CD8-positive, alpha-beta T cell (primary cell): ENCODE measurements at places on chromosomes 4 and X. TPM values are rescaled to one million over a fixed set of nuclear protein-coding genes. Genes with fewer than 3 reads are reported as not detected.

DNA sequence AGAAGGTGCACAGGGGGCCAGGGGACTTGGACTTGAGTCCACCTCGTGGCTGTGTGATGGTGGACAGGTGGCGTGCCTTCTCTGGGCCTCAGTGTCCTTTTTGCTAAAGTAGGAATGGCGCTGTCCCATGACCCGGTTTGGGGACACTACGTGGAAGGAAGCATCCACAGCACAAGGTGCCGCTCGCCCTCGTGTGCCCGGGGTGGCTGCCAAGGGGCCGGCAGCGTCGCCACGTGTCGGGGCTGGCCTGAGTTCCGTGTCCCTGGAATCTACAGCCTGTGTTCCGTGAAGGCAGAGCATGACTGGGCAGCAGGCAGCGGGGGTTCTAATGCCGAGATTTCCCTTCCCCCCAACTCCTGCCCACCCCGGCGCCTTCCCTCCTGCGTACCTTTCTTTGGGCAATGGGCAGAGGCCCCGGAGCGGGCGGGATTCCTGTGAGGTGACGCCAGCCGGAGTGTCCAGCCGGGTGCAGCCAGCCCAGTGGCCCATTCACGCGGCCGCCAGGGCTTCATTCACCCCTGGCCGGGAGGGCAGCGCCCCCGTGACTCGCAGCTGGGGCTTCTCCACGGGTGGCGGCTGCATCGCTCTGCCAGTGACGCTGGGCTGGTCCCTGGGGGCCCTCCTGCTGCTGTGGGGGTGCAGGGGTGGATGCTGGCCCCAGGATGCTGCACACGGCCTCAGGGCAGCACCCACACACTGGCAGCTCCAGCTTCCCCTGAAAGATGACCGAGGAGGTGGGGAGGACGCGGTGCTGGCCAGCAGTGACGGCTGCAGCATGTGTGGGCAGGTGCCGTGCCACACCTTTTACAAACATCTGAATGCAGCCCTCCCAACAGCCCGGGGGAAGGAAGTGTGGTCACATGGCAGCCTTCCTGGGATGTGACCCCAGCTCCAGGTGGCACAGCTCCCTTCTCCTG, 21.2 kb downstream of the DOK7 start:
- DNase-seq: peak; percentile 45

DNA sequence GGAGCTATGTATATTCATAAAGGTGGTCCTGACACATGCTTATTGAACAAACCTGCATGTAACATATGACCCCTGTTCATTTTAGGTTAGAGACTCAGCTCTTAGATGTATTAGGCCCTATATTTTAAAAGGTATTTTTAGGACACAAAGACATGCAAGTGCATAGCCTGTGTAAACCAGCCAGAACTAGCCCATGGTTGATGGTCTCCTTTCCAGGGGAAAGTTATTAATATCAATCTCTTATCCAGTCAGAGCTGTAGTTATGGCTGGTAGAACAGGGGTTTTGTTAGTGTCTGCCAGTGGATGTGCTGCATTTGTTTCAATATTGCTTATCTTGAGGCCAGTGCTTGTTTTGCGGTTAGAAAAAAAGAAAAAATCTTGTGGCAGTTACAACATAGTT, 488.6 kb downstream of the KCTD8 start:
- DNase-seq: no peak

GRCh38 chr4:1463088-1463926, 57.1 kb upstream of the NKX1-1 start:
- DNase-seq: no peak

GRCh38 chrX:50471390-50471789, 765 bp upstream of the DGKK start:
- DNase-seq: no peak

- DNase-seq: no peak
Measured at GRCh38 chr4:106038012-106038411, 142.7 kb downstream of the NPNT start.

DNA sequence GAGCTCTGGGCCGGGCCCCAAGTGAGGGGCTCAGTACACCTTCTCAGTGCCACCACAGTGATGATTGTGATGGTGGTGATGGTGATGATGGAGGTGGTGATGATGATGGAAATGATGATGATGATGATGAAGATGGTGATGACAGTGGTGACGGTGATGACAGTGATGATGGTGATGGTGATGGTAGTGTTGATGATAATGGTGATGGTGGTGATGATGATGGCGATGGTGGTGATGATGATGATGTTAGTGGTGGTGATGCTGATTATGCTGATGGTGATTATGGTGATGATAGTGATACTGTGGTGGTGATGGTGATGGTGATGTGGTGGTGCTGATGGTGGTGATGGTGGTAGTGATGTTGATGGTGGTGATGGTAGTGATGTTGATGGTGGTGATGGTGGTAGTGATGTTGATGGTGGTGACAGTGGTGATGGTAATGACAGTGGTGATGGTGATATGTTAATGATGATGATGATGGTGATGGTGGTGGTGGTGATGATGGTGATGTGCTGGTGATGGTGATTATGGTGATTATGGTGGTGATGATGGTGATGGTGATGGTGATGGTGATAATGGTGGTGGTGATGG, 29.9 kb downstream of the HMX1 start:
- DNase-seq: no peak

- DNase-seq: no peak
Measured at GRCh38 chr4:87019898-87020297, 85.1 kb downstream of the AFF1 start.

DNA sequence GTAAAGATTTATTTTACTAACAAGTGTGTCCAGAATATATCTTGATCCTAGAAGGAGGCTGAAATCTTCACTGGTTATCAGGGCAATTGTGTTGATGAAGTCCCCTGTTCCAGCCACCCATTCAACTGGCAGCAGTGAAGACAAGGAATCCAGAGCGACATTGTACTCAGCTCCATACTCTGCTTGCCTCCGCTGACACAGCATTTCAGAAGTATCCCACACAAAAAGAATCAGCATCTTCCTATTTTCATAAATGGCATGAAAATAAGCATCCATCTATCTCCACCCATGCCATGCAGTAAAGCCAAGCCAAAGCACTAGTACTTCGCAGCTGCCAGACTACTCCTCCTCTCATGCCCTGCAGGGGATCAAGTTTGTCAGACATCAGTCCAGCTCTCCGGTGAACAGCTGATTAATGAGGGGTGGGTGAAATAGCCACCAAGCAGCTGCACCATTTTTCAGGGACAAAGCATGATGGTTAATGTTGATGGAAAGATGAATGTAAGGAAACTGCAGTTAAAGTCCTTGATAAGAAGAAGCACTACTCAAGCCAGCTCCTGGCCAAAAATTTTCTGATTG, 54.0 kb downstream of the COL25A1 start:
- DNase-seq: no peak

GRCh38 chr4:61501812-61502211, 301.7 kb downstream of the ADGRL3 start:
- DNase-seq: no peak

DNA sequence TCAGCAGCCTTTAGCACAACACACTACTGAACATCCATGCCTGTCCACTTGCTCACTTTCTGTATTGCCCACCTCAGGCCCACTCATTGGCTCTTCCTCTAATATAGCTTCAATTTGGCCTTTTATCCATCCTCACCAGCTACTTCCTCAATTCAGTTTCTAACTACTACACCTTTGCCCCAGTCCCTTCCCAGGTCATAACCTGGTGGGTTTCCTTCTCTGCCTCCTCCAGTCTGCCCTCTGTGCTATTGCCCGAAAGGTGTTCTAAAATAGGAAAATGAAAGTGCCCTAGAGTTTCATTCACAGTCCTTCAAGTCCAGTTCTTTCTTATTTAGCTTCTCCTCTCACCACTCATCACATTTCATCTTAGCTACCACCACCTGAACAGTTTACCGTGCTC, 23.1 kb downstream of the MOSPD2 start:
- DNase-seq: no peak

- DNase-seq: peak; percentile 37
Measured at GRCh38 chr4:89324671-89325070, 17.1 kb upstream of the GPRIN3 start.

DNA sequence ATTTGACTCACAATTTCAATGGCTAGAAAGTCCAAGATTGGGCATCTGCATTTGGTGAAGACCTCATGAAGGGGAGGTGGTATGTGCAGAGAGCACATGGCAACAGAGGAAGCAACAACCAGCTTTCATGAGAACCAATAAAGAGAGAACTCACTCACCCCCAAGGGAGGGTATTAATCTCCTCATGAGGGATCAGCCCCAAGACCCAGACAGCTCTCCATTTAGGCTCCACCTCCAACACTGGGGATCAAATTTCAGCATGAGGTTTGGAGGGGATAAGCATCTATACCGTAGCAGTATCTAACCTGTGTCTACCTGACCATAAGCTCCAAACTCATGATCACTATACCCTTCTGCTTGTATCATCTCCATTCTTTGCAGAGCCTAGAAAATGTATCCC, 9.3 kb upstream of the TBC1D19 start:
- DNase-seq: no peak

DNA sequence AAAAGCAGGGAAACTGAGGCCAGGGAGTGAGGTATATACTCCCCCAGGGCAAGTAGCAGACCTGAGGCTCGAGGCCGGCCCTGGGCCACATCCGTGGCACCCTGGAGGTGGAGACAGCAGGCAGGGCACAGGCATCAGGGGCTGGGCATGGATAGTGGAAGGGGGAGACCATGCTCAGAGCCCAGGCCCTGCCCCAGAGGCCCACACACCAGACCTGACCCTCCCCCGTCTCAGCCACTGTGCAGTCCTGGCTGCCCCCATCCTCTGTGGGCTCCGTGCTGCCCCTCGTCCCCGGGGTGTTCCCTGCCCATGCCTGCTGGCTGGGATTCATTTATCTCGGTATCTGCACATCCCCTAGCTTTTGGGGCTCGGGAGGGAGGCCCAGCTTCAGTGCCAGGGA, 103.1 kb upstream of the NKX1-1 start:
- DNase-seq: no peak

GRCh38 chrX:22397566-22397965, 124.9 kb downstream of the CBLL2 start:
- DNase-seq: no peak

- no peak for DNase-seq
Measured at GRCh38 chrX:15930585-15930984, 76.0 kb upstream of the AP1S2 start.

DNA sequence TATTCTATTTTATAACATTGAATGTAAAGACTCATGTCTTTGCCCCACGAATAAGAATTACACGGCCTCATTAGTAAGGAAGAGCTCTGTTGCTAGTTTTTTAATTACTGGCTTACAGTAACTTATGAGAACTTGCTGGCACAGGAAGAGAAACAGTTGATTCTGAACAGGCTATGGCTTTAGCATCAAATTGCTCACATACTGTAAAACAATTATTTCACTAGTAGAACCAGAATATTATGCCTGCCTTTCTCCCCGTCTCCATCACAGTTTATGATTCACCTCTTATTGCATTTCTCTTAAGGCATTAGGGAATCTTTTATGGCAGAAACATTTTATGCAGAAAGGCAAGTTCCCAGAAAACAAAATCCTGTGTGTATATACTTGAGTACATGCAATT, 126.1 kb downstream of the SPRY1 start:
- no peak for DNase-seq

- no peak for DNase-seq
Measured at GRCh38 chrX:150308532-150309157, 54.5 kb upstream of the MAMLD1 start.

DNA sequence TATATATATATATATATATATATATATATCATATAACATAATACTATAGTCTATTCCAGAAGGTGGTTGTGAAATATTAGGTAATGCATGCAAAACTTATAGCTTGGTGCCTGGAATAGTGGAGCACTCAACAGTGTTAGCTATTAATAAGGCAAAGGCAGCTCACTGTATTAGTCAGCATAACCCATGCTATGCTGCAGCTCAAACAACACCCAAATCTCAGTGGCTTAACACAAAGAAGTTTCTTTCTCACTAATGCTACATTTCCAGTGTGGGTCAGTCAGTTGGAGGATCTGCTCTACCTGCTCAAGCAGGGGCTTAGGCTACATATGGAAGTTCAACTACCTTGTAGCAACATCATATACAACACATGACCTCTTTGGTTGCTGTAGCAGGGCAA, 5.2 kb upstream of the RPGR start:
- no peak for DNase-seq

DNA sequence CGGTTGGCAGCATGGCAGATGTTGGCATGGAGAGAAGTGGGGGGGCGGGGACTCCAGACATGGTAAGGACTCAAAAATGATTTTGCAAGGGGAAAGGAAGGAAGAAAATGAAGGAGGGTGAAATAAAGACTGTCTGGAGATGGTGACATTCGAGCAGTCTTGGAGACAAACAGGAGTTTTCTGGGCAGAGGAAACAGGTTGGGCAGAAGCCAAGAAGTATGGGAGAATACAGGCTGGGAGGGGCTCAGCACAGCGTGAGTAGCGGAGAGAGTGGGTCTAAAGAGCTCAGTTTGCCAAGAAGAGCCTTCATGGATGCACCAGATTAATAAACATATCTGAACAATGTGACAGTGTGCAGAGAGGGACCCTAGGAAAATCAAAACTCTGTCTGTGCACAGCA, 13.3 kb upstream of the CRMP1 start:
- no peak for DNase-seq

GRCh38 chr4:34158878-34159277, 2085.4 kb downstream of the ARAP2 start:
- no peak for DNase-seq

GRCh38 chrX:29315931-29316330, 728.7 kb downstream of the IL1RAPL1 start:
- DNase-seq: no peak

- no peak for DNase-seq
Measured at GRCh38 chrX:39950018-39950688, 147.6 kb downstream of the BCOR start.

- DNase-seq: no peak
Measured at GRCh38 chrX:123085311-123085940, 98.7 kb upstream of the GRIA3 start.

GRCh38 chrX:132612821-132613564, 124.2 kb upstream of the MBNL3 start:
- DNase-seq: no peak

- DNase-seq: no peak
Measured at GRCh38 chr4:72449705-72450104, 119.3 kb downstream of the ADAMTS3 start.

- DNase-seq: no peak
Measured at GRCh38 chr4:27702730-27703431, 842.2 kb downstream of the STIM2 start.

VCX3A gene
- not detected for total RNA-seq

CTAG1A gene
- not detected for total RNA-seq

GPAT3 gene
- total RNA-seq: 3.0 TPM

NOP14 gene
- total RNA-seq: 23.9 TPM

CXCL6 gene
- total RNA-seq: not detected

SSX4 gene
- total RNA-seq: not detected

FOXR2 gene
- total RNA-seq: not detected

DCLK2 gene
- not detected for total RNA-seq

CSAG1 gene
- total RNA-seq: not detected

CTAG2 gene
- not detected for total RNA-seq

CNGA1 gene
- not detected for total RNA-seq

DMRTC1B gene
- 0.49 TPM for total RNA-seq

VSIG4 gene
- not detected for total RNA-seq

PABPC1L2A gene
- not detected for total RNA-seq

MAMLD1 gene
- total RNA-seq: 1.2 TPM

CPXCR1 gene
- not detected for total RNA-seq

DUX4 gene
- not detected for total RNA-seq

NUDT11 gene
- 2.1 TPM for total RNA-seq
